ENCODE measurements at places on chromosomes 12 and 14.

DNA sequence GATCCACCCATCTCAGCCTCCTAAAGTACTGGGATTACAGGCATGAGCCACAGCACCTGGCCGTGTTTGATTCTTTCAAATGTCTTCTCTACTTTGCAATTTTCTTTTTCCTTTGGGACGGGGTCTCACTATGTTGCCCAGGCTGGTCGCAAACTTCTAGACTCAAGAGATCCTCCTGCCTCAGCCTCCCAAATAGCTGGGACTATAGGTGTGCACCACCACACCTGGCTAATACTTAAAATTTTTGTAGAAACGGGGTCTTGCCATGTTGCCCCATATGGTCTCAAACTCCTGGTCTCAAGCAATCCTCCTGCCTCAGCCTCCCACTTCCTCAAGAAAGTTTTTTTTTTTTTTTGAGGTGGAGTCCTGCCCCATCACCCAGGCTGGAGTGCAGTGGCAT, 1.7 kb downstream of the GATC start:
- no peak for DNase-seq

DNA sequence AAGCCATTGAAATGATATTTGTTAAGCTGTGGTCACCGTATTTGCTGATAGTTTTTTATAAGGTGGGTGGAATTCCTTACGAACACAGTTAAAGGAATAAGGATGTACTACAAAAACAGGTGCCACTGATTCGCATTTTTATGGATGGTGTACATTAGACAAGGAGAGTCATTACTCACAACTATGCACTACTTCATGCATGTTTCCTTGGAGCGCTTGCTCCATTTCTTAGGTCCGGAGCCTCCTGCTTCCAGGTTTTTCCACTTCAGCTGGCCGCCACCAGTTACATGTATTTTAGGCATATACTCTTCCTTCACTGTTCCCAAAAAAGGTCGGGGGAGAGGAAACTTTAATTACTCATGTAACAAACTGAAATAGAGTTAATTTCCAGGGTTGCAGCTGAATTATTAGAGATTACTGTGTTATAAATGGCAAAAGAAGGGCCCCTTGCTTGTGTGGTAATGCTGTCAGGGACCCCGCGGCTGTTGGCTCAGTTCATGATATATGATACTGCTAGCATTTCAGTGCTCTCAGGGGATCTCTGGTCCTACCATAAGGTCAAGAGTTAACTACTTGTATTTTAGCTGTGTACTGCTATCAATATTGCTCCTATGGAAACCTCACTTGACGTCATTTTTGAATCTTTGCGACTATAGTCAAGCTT, 454.7 kb downstream of the NPAS3 start:
- no peak for DNase-seq

DNA sequence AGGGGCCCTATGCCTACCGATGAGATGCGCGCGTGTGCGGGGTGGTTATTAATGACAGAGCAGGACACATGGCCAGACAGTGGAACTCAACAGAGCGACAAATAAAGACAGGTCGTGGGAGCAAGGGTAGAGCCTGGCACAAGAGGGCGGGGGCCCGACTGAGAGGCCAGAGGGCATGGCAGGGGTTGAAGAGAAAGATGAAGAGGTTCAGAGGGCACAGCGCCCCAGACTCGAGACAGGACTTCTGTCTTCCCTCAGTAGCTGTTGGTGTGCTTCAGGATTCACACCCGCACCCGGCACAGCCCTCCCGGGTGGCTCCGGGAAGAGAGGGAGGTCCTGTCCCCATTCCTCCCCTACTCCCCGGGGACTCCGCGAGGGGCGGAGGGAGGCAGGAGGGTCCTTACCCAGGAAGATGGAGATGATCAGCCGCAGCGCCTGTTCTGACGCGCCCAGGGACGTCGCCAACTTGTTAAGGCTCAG, 366 bp downstream of the LPCAT3 start:
- DNase-seq = no peak

GRCh38 chr12:66149702-66150398, 19.3 kb upstream of the LLPH start:
- no peak for DNase-seq

DNA sequence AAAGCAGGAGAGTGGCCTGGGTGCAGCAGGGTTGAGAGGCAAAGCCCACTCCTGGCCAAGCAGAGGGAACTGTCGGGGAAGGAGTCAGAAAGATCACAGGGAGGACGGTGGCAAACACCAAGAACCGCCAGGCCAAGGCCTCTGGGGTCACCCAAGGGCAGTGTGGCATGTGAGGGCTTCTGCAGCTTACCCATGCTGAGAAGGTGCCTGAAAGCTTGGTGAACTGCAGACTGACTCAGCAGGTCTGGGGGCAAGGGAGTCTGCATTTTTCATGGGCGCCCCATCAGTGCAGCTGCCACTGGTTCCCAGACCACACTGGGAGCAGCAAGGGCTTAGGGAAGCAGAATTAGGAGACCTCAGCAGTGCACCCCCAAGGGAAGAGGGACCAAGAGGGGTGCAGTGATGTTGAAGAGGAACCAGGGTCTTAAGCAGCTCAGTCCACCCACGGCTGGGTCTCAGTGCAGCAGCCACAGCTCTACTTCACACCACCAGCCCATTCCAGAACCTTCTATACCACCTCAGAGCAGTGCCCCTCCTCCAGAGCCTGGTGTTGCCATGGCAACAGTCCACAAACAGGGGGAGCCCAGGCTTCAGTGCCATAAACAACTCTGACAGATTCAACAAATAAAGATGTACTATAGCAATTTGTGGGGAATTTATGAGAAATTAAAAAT, 59.4 kb downstream of the ITPK1 start:
- DNase-seq = no peak

GRCh38 chr12:28184375-28184774, 5.9 kb upstream of the CCDC91 start:
- DNase-seq = no peak

- no peak for DNase-seq
Observed at GRCh38 chr14:72416892-72417291, 477.0 kb downstream of the DPF3 start.

DNA sequence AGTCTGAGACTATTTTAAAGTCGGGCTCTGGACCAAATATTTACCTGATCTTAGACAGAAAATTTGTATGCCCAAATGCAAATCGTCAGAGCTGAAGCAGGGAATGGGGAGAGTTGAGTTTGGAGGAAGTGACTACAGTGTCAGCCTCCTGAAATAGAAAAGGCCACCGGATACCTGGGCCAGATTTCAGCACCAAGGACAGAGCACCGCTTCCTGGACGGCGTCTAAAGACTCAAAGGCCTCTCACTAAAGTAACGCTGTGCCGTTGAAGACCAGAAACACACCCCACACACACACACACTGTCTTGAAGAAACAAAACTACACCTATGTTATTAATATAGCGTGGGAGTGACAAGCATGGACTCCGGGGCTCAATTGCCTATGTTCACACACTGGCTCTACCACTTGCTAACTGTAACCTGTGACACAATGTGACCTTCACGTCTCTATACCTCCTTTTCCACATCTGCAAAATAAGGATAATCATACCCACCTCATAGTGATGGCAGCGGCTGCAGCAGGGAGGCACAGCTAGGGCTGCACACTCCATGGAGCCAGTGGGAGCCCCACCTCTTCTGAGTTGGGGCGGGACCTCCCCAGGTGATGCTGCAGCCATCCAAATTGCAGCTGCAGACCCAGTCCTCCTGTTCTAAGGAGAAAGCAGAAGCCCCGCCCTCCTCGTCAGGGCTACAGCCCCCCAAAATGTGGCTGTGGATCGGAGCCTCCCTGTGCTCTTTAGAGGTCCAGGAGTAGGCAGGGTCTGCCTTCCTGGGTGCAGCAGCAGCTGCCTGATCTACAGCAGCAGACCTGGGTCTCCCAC, 35.6 kb downstream of the KRT76 start:
- peak; percentile 45 for DNase-seq

DNA sequence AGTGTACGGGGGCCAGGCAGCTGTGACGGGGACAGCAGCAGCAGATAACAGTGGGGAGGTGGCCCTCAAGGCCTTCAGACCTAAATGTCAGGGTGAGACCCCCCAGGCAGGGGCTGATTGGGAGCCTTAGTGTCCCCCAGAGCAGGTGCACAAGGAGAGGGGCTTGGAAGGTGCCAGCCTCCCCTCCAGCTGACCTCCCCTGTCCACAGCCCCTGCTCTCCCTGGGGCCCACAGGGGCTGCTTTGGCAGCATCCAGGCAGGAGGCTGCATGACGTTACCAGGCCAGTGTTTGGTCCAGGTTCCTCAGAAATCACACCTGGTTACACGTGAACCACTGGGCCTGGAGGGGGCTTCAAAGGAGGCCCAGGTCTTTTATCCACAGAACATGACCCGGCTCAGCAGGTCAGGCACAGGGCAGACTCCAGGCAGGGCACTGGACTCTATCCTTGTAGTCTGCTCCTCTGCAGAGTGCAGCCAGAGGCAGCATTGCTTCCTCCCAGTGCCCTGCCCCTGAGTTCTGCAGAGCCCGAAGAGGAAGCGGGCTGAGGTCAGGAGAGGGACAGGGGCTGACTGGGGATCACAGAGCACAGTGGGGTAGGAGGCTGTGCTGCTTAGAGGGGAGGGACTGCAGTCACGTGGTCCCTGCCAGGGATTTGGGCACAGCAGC, 2.6 kb upstream of the TRMT61A start:
- no peak for DNase-seq

- DNase-seq = no peak
Observed at GRCh38 chr14:36405589-36406274, 85.3 kb upstream of the MBIP start.

GRCh38 chr12:125341422-125341821, 276.2 kb downstream of the AACS start:
- no peak for DNase-seq

- DNase-seq = no peak
Observed at GRCh38 chr14:70879448-70879847, 27.8 kb upstream of the PCNX1 start.

GRCh38 chr12:1668833-1669543, 21.9 kb upstream of the ADIPOR2 start:
- no peak for DNase-seq

- no peak for DNase-seq
Observed at GRCh38 chr12:88307961-88308360, 165.9 kb downstream of the TMTC3 start.

DNA sequence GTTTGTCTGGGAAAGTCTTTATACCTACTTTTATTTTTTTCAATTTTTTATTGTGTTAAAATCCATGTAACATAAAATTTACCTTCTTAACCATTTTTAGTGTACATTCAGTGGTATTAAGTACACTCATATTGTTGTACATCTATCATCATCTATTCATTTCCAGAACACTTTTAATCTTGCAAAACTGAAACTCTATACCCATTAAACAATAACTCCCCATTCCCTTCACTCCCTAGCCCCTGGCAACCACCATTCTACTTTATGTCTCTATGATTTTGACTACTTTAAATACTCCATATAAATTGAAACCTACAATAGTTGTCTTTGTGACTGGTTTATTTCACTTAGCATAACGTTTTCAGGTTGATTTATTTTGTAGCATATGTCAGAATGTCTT, 131.9 kb upstream of the SLC38A2 start:
- no peak for DNase-seq

GRCh38 chr12:3046441-3047200, 30.6 kb upstream of the TSPAN9 start:
- DNase-seq = no peak

GRCh38 chr12:97643924-97644323, 181.3 kb downstream of the RMST start:
- DNase-seq = peak; percentile 57

DNA sequence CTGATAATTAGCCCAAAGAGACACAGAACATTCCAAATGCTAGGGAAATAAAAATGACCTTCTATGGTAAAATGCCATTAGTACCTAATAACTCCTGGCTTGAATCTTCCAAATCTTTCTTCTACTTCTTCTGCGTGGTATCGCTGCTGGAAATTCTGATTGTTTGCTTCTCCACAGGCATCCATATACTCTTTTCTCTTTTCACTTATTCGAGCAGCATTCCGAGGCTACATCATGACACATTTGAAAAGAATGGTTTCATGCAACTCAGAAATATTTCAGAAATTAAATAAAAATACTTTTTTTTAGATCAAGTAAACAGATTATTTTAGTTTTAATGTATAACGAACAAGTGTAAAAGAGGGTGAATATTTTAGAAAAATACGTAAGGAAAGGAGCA, 18.9 kb downstream of the ZCCHC8 start:
- DNase-seq = no peak

GRCh38 chr12:98156697-98157096, 358.7 kb upstream of the TMPO start:
- DNase-seq = no peak

GRCh38 chr14:70425354-70425753, 8.5 kb upstream of the SYNJ2BP start:
- no peak for DNase-seq

- no peak for DNase-seq
Observed at GRCh38 chr12:53219292-53219955, 12.4 kb upstream of the ITGB7 start.

DNA sequence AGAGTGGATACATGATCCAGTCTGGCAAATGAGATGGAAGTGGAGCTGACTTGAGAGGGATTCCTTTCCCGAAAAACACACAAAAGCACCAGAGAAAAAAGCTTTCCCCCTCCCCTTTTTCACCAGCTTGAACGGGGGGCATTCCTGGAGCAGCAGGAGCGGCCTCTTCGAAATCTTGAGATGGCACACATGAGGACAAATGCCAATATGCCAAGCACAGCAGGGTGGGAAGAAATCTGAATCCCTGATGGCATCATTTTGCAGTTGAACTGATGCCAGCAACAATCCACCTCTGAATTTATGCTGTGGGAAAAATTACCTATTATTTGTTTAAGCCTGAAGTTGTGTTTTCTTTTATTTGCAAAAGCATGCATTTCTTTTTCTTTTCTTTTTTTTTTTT, 29.7 kb upstream of the BICD1 start:
- DNase-seq = no peak

DNA sequence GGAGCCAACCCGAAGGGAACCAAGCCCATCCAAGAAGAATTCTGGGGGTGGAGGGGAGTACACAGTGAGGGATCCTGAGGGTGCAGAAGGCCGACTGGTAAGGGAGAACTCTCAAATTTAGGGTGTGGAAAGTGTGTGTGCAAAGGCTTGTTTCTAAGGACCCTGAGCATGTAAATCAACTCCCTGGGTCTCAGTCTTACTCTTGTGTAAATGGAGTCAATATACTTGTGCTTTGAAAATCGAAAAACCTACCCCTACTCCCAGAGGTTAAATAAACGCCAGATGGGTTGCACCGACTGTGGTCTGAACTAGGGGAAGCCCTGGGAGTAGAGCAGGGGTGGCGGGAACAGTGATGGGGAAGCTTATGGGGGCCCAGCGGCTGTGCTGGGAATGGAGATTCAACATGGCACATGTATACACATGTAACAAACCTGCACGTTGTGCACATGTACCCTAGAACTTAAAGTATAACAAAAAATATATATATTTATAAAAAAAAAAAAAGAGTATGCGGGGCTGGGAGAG, 6.0 kb downstream of the B4GALNT1 start:
- DNase-seq = no peak

GRCh38 chr12:23684121-23684520, 265.3 kb downstream of the SOX5 start:
- DNase-seq = no peak

GRCh38 chr14:75282170-75282554, 3.5 kb downstream of the FOS start:
- DNase-seq = no peak

GRCh38 chr12:108622421-108622820, 11.3 kb downstream of the SELPLG start:
- peak; percentile 50 for DNase-seq

All from kidney glomerular epithelial cell (primary cell).